Pancreas (tissue), 10 donors: ENCODE measurements at places on chromosomes 3 and 15. TPM values are rescaled to one million over a fixed set of nuclear protein-coding genes. Genes with fewer than 3 reads are reported as not detected.

DNA sequence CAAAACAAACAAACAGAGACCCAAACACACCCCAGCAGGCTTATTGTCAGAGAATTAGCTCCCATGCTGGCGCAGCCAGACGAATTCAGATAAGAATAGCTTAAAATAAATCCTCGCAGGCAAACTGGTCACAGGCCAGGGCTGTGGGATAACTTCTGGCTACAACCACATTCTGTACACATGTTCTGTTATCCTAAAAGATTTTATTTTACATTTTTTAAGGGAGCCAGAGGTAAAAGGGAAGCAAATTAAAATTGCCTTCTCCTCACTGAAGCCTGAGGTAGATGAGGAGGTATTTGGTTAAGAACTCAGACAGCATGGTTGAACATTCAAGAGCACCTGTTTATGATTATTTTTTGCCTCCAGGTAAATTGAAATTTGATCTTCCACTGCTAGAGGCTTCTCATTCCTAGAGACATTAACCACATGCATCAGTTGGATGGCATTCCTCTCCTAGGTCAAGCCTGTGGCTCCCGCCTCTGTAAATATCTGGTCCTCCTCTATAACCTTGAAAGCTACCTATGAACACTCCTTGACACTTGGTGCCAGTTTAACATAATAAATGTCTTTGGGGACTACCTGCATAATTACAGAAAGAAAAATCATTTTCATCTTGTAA is 190.3 kb downstream of the SATB1 start:
- no peak for DNase-seq

- DNase-seq, result no peak
These were observed 35.1 kb downstream of the SNTN start for GRCh38 chr3:63687278-63688225.

DNA sequence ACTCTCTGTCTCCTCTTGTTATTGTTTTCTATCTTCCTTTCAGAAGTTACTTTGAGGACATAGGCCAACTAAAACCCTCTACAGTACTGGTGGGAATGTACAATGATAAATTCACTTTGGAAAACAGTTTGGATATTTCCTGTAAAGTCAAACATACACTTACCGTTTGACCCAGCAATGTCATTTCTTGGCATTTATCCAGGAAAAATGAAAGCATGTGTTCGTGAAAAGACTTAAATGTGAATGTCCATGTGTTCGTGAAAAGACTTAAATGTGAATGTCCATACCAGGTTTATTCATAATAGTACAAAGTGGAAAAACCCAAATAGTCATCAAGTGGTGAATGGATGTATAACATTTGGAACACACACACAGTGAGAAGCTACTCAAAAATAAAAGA is 361.5 kb upstream of the DPH6 start:
- DNase-seq, result no peak

CELSR3 gene
- 1.8 TPM for total RNA-seq

- DNase-seq, result peak; percentile 85
These were observed 277.3 kb upstream of the NR2F2 start for GRCh38 chr15:96053031-96053780.

GRCh38 chr3:122636697-122637096 is 43.9 kb upstream of the PARP14 start:
- DNase-seq, result no peak

C3orf52 gene
- total RNA-seq, result 23.7 TPM

- no peak for DNase-seq
These were observed 652.6 kb downstream of the FHIT start for GRCh38 chr3:60598671-60599070.

GRCh38 chr15:73873456-73873855 is at the start of gene TBC1D21:
Gene TBC1D21, plus strand, starts transcription at chr15:73873564. Its CDS starts 146 bp downstream, at chr15:73873710.
- DNase-seq, result no peak

- DNase-seq, result no peak
These were observed 169.5 kb upstream of the THBS1 start for GRCh38 chr15:39411102-39411989.

DNA sequence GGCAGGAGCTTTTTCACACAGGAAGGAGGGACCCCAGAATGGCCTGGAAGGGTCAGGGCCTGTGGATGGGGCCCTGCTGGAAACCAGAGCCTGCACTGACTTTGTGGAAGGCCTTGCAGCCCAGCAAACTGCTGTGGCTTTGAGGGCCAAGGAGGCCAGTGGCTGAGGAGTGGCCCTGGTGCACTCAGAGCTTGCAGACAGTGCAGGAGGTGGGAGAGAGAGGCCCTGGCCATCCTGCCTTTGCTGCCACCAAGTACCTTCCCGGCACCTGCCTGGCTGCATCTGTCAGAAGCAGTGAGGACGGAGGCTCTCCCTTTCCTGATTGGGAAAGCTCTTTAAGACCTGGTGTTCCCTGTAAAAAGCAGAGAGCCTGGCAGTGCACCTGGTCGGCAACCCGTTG is 6.4 kb downstream of the PSTPIP1 start:
- peak; percentile 30 for DNase-seq

GRCh38 chr3:31833391-31834190 is 147.5 kb downstream of the OSBPL10 start:
- no peak for DNase-seq

TM4SF1 gene
- total RNA-seq, result 226 TPM
